ENCODE measurements at places on chromosomes 1 and 21.

- no peak for DNase-seq
Measured at GRCh38 chr1:2086446-2087078, 36.4 kb downstream of the PRKCZ start.

DNA sequence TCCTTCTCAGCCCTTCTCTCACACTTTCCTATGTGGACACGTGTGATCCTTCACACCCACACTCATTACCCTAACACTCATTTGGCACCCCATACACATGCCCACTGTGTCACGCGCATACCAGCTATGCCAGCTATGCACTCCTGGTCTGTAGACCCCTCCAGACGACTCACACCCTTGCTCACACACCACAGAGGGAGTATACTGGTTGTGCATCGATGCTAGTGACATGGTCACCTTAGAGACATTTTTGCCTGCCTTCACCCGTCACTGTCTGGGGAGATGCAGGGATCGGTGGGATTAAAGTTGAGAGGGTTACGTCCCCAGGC is 8.3 kb upstream of the PPM1J start:
- DNase-seq: no peak

- DNase-seq: no peak
Measured at GRCh38 chr1:216643176-216643575, 80.1 kb downstream of the ESRRG start.

DNA sequence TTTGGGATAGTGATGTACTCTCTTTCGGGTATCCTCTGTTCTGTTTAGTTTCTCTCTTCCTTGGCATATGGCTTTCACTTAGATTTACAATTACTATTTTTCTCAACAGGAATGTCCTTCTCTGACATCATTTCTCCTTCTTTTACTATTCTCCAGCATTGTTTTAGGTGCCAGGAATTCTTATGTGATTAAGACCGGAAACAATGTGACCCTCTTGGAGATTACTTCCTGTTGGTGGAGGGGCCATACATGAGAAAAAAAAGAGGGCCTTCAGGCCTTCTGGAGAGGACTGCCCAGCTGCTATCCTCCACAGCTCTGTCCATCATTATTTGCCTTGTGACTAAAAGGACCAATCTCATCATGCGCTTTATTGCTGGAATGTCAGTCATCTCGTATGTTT is 50.4 kb upstream of the ADAMTS5 start:
- DNase-seq: no peak

DNA sequence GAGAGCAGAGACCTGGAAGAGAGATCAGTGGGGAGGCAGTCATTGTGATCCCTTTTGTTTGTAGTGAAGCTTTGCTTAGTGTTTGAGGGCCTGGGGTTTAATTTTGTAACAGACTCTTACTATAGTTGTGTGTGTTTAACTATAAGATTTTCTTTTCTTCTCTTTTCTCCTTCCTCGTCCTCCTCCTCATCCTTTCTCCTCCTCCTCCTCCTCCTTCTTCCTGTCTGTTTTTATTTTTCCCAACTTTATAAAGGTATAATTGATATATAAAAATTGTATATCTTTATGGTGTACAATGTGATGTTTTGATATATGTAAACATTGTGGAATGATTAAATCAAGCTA is 71.2 kb upstream of the MACF1 start:
- no peak for DNase-seq

- no peak for DNase-seq
Measured at GRCh38 chr1:151802372-151802771, 2.8 kb downstream of the LINGO4 start.

- no peak for DNase-seq
Measured at GRCh38 chr1:37868466-37868865, 9.1 kb upstream of the MTF1 start.
